Upper lobe of left lung (tissue), 6 donors: ENCODE measurements at places on chromosomes 6 and 20. TPM values are rescaled to one million over a fixed set of nuclear protein-coding genes. Genes with fewer than 3 reads are reported as not detected.
A peak's percentile ranks its signal among the peaks of the same experiment; 100 is the strongest.

Gene CCM2L
- 6.7 TPM for total RNA-seq

Gene TFAP2D
- not detected for total RNA-seq

Gene NOP56
- total RNA-seq: 81.8 TPM

Gene DOK5
- not detected for total RNA-seq

Gene NOX3
- not detected for total RNA-seq

Gene OPN5
- not detected for total RNA-seq

- H3K4me1 ChIP-seq: no peaks in the 10 kb centered on the region
- no peaks in the 10 kb centered on the region for H3K36me3 ChIP-seq
- DNase-seq: no peak
- no peak overlapping the region for H3K4me3 ChIP-seq
- H3K27me3 ChIP-seq: no peaks in the 10 kb centered on the region
Observed at GRCh38 chr6:12457094-12457493, 166.9 kb downstream of the EDN1 start.

DNA sequence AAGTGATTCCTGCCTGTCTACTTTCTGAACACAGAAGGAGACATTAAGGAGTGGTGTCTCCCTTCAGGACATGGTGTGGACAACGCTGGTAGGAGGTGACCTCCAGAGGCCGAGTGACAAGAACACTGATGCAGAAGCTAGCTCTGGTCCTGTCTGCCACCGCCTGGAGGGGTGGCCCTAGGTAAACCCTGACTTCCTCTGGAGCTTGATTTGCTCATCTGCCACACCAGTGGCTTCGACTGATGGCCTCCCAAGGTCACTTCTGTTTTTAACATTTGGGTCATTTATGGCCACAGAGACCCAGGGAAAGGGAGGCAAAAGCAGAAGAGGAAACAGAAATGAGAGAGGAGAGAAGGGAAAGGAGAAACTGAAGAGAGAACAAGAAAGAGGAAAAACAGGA, 49.4 kb upstream of the SLC22A23 start:
- H3K27ac ChIP-seq: no peak overlapping the region
- no peak overlapping the region for H3K4me3 ChIP-seq
- DNase-seq: no peak
- H3K4me1 ChIP-seq: no peaks in the 10 kb centered on the region

DNA sequence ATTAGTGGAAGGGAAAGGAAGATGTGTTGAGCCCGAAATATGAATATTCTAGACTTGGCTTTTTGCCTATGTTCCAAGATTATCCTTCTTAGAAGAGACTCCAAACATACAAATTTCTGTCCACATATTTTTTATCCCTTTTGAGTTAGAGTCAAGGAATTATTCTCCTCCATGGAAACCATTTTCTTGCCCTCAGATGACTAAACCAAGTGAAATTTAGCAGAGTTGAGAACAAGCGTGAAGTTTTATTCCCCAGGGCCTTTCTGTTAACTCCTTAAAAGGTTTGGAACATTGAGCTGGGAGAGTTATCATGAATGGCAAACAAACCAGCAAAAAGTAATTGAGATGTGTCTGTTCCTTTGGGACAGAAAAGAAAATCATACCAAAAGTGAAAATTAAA, 286.1 kb upstream of the PLCB4 start:
- H3K27me3 ChIP-seq: no peaks in the 10 kb centered on the region
- no peak overlapping the region for H3K27ac ChIP-seq
- no peaks in the 10 kb centered on the region for H3K4me1 ChIP-seq
- no peak for DNase-seq

DNA sequence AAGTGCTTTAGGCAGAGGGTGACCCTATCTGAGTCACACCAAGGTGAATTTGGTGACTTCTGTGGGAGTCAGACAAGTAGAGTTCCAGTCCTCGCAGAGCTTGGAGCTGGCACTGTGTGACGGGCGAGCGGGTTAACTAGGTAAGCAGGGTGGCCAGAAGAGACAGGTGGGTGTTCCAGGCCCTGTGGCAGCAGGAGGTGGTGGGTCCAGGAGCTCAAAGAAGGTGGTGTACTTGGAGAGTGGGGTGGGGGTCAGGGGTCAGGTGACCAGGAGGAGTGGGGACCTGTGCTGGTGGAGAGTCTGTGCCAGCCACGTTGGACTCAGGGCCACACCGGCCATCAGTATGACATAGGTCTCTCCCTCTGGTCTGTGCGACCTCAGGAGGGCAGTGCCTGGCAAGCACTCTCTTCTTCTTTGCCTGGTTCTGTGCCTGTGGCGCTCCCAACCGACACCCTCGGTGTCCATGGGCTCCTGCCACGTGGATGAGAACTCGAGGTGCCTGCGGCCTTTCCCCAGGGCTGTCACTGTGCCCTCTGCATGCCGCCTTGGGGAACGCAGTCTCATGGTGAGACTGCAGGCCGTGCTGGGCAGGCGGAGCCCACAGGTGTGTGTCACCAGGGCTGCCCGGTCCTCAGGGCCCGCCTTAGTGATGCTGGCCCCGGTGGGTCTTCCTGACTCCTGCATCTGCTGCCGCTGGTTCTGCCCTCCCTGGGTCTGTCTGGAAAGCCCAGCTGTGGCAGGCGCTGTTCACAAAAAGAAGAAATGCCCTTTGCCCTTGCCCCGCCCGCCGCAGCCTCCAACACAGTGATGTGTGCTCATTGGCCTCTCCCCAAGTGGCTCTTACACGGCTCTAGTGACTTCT, 1.6 kb downstream of the MRGBP start:
- H3K36me3 ChIP-seq: peaks cover 35% of the 10 kb centered on the region
- H3K27ac ChIP-seq: no peak overlapping the region
- peak; percentile 73 for DNase-seq
- H3K4me3 ChIP-seq: no peak overlapping the region

DNA sequence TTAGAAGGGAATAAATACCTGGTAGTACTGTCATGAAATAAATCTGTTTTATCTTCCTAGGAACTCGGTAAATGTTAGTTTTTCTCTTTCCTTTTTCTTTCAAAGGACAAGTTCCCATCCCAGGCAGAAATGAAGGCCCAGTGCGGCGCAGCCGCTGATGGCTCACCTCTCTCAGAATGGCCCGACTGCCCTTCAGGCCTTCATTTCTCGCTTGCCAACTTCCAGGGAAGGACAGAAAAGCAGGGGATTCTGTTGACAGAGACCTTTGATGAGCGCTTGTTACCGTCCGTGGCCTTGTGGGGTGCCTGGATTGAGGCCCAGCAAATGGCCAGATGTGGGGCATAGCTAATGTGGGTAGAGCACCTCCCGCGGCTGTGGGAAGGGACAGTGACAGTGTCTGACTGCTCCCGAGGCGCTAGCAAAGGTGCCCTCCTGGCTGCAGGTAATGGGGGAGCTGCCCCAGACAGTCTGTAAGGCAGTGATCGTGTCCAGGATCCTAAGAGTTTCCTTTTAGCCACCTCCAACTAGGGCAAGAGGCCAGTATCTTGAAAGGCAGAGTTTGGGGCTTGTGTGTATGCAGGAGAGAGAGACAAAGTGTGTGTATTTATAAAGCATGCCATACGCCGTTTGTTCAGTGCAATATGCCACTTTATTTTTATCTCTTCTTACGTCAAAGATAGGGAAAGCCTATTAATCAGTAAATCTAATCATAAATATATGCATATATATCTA, 354.2 kb downstream of the NRN1 start:
- no peaks in the 10 kb centered on the region for H3K36me3 ChIP-seq
- H3K4me1 ChIP-seq: no peaks in the 10 kb centered on the region
- no peaks in the 10 kb centered on the region for H3K27me3 ChIP-seq
- DNase-seq: no peak
- no peak overlapping the region for H3K27ac ChIP-seq

DNA sequence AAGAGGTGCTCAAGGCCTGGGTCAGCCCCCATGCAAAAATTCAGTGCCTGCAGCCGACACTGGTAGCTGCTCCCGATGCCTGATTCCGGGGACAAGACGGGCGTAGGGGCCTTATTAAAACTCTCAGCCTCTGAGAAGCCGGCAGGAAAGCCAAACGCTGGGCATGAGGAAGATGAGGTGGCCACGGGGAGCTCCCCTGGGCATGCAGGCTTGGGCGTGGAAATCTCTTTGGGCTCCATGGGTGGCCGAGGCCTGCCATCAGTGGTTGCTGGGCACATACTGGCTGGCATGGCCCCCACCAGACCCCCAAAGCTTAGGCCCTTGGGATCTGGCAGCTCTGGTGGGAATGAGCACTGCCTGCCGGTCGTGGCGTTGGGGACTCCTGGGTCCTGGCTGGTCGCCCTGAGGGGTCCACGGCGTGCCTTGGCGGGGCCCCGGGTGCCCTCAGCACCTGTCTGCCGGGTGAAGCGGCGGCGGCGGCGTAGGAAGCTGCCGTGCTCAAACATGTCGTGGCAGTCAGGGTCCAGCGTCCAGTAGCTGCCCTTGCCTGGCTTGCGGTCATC, 586 bp downstream of the FOXS1 start:
- DNase-seq: no peak
- no peaks in the 10 kb centered on the region for H3K36me3 ChIP-seq
- H3K27me3 ChIP-seq: peaks cover 2% of the 10 kb centered on the region
- peaks cover 9% of the 10 kb centered on the region for H3K4me1 ChIP-seq
- H3K4me3 ChIP-seq: peak overlapping the region; percentile 26

GRCh38 chr6:101413773-101414172, 20.3 kb downstream of the GRIK2 start:
- H3K27me3 ChIP-seq: no peaks in the 10 kb centered on the region
- no peak overlapping the region for H3K27ac ChIP-seq
- DNase-seq: no peak
- no peaks in the 10 kb centered on the region for H3K36me3 ChIP-seq
- no peak overlapping the region for H3K4me3 ChIP-seq

- DNase-seq: no peak
- no peak overlapping the region for H3K27ac ChIP-seq
- no peaks in the 10 kb centered on the region for H3K4me1 ChIP-seq
- no peaks in the 10 kb centered on the region for H3K27me3 ChIP-seq
- no peak overlapping the region for H3K4me3 ChIP-seq
- H3K36me3 ChIP-seq: no peaks in the 10 kb centered on the region
Observed at GRCh38 chr6:106396426-106397220, 36.1 kb downstream of the CRYBG1 start.

DNA sequence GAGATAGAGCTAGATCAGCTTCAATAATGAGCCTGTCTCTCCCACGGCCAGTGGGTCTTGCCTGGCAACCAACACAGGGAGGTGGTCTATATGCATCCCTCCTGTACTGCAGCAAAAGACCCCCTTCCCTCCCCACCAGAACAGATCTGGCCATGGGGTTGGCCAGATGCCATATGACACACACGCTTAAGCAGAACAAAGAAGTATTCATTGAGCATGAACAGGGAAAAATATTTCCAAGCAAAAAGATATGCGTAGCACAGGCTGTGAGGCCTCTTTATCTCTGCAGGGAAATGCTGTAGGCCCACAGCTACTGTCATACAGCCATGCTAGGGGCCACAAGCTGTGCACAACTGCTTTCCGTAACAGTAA, 73.4 kb upstream of the NRSN1 start:
- DNase-seq: no peak
- H3K4me3 ChIP-seq: no peak overlapping the region
- H3K36me3 ChIP-seq: no peaks in the 10 kb centered on the region
- H3K4me1 ChIP-seq: no peaks in the 10 kb centered on the region

DNA sequence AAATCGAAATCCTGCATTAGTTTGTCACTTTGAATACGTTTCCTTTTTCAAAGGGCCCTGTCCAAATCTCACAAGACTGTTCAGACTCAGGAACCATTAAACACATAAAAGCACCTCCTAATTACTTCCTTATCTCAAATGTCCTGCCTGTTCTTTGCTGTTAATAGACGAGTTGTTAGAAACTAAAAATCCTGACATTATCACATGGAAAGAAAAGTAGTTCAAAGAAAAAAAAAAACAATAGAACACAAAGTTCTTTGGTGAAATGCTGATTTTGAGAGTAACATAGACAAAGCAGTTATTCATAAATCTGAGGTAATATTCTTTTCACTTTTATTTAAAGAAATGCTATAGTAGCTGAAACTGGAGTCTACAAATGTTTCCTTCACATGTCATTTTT, 12.1 kb upstream of the TAB2 start:
- DNase-seq: no peak
- no peaks in the 10 kb centered on the region for H3K4me1 ChIP-seq
- no peaks in the 10 kb centered on the region for H3K27me3 ChIP-seq
- no peak overlapping the region for H3K27ac ChIP-seq

DNA sequence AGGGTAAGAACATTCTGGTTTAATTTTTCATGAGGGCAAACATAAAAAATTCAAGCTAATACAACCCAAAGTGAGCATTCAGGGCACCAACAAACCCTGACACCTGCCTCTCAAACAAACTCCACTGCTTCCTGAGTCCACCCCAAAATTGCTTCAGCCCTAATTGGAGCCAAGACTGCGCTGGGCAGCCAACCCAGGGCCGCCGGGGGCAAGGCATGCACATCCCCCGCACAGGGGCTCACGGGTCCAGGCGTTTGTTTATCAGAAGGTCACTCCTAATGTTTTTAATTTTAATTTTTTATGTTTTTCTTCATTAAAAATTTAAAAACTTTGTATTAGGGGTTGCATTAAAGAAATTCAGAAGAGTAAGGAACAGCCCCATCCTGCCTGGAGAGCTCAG, 459.1 kb upstream of the CDH4 start:
- H3K27me3 ChIP-seq: no peaks in the 10 kb centered on the region
- H3K4me3 ChIP-seq: no peak overlapping the region
- no peaks in the 10 kb centered on the region for H3K36me3 ChIP-seq

GRCh38 chr6:78465059-78465634, 402.2 kb upstream of the IRAK1BP1 start:
- no peak overlapping the region for H3K4me3 ChIP-seq
- no peaks in the 10 kb centered on the region for H3K36me3 ChIP-seq
- H3K27ac ChIP-seq: no peak overlapping the region
- no peaks in the 10 kb centered on the region for H3K27me3 ChIP-seq

DNA sequence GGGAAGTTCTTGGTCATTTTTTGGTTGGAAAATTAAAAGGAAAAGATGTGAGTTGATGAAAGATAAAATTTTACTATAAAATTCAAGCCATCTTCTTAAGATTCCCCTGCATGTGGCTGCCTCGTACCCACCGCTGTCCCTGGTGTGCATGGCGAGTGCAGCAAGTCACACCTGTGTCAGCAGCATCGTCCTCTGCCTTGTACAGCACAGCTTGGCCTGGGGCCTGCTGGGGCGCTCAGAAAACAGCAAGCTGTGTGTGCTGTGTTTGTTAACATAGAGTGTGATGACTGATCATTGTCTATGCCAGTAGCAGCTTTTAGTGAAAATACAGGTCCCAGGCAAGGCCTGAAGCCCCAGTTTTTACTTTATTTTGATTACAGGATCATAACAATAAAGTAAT, 56.7 kb downstream of the FAM120B start:
- no peaks in the 10 kb centered on the region for H3K36me3 ChIP-seq
- H3K4me1 ChIP-seq: no peaks in the 10 kb centered on the region
- DNase-seq: peak; percentile 15
- H3K4me3 ChIP-seq: no peak overlapping the region

GRCh38 chr20:38435555-38435939, 419 bp upstream of the SNHG17 start:
- H3K27me3 ChIP-seq: no peaks in the 10 kb centered on the region
- peak overlapping the region; percentile 88 for H3K4me3 ChIP-seq
- H3K27ac ChIP-seq: no peak overlapping the region
- H3K4me1 ChIP-seq: peaks cover 31% of the 10 kb centered on the region
- no peak for DNase-seq
- peaks cover 37% of the 10 kb centered on the region for H3K36me3 ChIP-seq

- no peak overlapping the region for H3K4me3 ChIP-seq
- H3K27ac ChIP-seq: no peak overlapping the region
- no peak for DNase-seq
- no peaks in the 10 kb centered on the region for H3K27me3 ChIP-seq
Observed at GRCh38 chr6:142009647-142010046, 123.1 kb upstream of the GJE1 start.

- H3K27me3 ChIP-seq: no peaks in the 10 kb centered on the region
- H3K27ac ChIP-seq: no peak overlapping the region
- DNase-seq: no peak
- H3K36me3 ChIP-seq: no peaks in the 10 kb centered on the region
- H3K4me3 ChIP-seq: no peak overlapping the region
- H3K4me1 ChIP-seq: peaks cover 39% of the 10 kb centered on the region
Observed at GRCh38 chr6:13397359-13398068, 69.2 kb upstream of the TBC1D7 start.
